ENCODE measurements at places on chromosomes 6 and 20.

DNA sequence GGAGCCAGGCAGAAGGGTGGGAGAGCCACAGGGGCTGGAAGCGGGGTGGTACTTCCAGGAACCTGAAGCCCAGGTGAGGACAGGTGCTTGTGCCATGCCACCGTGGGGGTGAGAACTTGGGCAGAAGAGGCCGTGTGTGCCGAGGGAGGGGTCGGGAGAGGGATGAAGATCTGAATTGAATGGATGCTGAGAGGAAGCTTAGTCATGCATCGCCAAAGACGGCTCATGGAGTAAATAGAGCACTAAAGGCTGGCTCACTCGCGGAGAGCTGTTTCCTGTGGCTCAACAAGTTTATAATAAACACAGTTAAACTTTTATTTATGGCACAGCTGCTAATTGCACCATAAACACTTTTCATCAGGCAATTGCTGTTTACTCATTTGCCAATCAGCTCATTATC is 21.7 kb upstream of the MYT1 start:
- DNase-seq, result no peak

DNA sequence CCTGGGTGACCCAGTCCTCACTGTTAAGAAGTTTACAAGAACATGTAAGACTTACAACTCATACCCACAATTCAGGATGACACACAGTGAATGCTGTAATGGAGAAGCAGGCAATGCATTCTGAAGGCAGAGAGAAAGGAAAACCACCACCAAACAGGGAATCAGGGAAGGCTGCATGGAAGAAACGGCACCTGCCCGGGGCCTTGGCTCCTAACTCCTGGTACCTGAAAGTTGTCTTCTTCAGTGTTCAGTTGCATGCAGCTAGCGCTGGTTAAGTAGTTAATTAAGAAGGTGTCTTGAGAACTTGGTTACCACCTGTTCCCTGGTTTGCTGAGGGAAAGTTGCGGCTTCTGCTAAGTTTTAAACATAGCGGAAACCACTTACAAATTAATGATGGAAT is 57.2 kb downstream of the GPR6 start:
- DNase-seq, result no peak

DNA sequence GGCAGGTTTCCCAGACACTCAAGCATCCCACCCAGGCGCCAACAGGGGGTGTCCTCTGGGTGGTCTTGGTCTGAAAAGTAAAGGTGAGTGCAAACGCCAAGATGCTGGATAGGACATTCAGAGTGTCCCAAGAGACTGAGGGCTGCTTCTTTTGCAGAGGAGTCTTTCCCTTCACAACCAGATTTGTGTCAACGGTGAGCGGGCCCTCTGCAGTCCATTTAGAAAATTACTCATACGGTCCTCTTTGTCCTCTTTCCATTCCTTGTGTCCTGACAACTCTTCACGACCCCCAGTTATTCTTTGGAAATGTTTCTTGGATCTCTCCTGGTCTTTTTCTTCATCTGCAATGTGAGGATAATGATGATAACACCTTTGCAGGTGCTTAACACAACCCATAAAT is 257.8 kb downstream of the CDC5L start:
- DNase-seq, result peak; percentile 9

DNA sequence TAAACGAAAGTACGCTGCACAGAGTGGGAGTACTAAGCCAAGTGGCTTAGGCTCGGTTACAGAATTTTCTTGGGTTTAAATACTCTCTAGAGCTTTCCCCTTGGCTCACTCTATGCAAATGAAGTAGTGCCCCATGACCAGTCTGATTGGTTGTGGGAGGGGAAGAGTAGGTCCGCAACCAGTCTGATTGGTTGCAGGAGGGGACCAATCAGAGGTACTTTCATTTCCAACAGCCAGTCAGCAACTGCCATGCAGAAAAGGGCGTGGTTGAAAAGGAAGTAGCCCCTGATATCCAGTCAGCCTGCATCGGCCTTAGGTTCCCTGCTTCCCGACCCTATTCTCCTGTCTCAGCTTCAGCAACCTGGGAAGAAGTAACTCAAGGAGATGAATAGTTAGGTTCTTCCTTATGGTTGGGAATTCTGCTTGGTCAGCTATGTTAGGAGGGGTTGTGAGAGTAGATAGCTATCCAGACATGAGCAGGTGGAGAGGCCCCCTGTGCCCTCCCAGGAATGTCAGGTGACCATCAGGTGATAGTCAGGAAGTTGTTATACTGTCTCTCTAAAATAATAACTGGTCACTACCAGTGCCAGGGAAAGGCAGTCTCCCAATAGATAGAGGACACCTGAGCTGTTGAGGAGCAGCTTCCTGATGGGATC is 57.4 kb downstream of the FARS2 start:
- no peak for DNase-seq

GRCh38 chr6:98832284-98833056 is 1.9 kb upstream of the POU3F2 start:
- peak; percentile 58 for DNase-seq

DNA sequence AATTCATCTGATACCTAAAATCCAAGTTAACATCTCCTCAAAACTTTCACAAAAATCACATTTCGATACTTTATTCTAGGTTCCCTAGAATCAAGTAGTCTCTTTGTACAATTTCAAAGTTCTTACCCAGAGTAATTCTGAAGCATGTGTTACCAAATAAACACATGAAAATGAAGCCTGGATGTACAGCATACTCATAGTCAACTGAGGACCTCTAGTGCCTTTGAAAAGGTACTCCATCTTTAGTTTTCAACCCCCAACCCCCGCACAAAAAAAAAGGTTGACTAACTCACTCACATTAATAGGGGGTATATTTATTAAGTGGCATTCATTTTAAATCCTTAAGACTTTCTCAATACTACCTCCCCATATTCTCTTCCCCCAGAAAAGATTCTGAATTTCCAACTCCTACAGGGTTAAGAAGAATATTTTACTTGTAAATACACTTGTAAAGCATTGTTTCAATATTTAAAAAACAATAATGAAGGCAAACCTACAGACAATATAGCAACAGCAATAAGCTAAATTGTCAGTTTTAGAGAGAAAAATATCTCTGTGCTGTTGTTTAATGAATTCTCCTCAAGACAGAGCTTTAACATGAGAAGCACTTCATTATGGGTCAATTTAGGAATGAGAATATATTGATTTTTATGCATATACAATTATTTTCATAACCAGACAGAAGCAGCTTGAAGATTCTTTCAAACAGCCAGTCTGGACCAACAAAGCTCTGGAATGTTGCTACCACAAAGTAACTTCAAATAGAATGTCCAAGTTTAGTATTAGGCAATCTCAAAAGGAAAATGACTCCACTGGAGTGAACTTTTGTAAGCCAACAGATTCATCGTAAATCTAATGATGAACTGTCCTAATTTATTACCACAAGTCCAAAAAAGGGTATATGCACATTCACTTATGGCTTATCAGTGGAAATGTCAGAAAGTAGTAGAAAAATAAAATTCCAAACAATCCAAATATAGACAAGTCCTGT is 3.3 kb downstream of the PLN start:
- DNase-seq, result peak; percentile 58

GRCh38 chr20:1891263-1892118 is 3.7 kb upstream of the SIRPA start:
- no peak for DNase-seq

GRCh38 chr20:63017826-63018411 is 11.2 kb upstream of the BHLHE23 start:
- DNase-seq, result no peak

GRCh38 chr6:70314296-70314695 is 11.4 kb upstream of the COL9A1 start:
- DNase-seq, result no peak

GRCh38 chr6:21438237-21438985 is 155.1 kb upstream of the SOX4 start:
- DNase-seq, result no peak

GRCh38 chr20:35635652-35636051 is 20.0 kb downstream of the SPAG4 start:
- DNase-seq, result no peak

- peak; percentile 77 for DNase-seq
These were observed 81.9 kb downstream of the ZMYND8 start for GRCh38 chr20:47274401-47275108.

DNA sequence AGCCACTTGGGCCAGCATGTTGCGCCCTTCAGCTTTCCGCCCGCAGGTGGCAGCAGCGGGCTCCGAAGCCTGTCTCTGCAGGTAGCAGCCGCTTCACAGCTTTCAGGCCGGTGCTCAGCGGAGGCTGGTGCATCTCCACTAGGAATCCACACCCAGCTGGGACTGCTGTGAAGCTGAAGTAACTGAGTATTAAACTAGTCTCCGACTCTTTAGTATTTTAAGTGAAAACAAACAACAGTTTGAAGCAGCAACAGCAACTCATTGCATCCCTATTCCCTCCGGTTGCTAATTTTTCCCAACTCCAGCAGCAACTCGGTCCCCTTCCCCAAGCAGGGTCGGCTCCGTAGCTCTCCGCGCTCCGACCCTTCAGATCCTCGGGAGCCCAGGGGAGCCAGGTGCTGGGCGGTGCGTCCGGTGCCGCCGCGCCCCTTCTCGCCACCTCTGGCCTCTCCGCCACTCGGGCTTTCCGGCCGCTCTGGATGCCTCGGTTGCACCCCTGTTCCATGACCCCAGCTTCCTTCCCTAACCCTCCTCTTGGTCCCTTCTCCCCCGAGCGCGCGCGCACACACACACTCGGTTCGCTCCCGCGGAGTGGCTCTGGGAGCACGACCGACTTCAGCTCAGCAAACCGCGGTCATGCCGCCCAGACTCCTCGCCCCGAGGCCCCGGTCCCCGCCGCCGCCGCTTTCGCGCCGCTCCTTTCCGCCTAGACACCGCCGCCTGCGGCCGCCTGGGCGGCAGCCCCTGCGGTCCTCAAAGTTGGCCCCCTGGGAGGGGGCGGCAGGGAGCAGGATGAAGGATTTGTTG is 765 bp upstream of the NKAIN2 start:
- peak; percentile 77 for DNase-seq

DNA sequence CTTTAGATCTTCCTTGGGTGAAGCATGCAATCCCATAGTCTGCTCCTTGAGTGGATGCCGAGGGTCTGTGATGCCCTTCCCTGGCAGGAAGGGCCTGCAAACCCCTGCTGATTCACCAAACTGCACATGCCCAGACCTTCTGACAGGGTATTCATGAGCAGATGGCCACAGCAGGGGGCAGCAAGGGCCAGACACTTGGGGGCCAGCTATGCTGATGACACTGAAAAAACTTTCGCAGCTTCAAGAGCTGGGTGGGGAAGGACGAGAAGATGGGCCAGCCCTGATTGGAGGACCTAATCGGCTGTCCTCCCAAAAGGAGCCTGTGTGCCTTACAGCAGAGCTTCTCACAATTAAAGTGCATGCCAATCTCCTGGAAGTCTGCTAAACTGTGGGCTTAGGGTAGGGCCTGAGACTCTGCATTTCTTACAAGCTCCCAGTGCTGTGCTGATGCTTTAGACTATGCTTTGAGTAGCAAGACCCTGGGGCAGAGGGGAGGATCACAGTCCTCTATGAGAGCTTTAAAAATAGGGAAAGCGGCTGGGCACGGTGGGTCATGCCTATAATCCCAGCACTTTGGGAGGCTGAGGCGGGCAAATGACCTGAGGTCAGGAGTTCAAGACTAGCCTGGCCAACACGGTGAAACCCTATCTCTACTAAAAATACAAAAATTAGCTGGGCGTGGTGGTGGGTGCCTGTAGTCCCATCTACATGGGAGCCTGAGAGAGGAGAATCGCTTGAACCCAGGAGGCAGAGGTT is 15.2 kb upstream of the GDAP1L1 start:
- peak; percentile 18 for DNase-seq

GRCh38 chr6:50180646-50181045 is 130.9 kb upstream of the DEFB112 start:
- DNase-seq, result no peak

DNA sequence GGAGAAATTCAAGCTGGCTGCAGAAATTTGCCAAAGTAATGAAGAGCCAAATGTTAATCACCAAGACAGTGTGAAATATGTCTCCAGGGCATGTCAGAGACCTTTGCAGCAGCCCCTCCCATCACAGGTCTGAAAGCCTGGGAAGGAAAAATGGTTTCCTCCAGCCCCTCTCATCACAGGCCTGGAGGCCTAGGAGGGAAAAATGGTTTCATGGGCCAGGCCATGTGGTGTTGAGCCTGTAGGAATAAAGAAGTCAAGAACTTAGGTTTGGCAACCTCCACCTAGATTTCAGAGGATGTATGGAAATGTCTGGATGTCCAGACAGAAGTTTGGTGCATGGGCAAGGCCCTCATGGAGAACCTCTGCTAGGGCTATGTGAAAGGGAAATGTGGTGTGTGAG is 185.0 kb downstream of the SLC35F1 start:
- no peak for DNase-seq

- no peak for DNase-seq
These were observed 8.7 kb downstream of the SGK1 start for GRCh38 chr6:134309227-134309626.

- DNase-seq, result no peak
These were observed 4.4 kb upstream of the ARFGAP1 start for GRCh38 chr20:63268256-63268655.

DNA sequence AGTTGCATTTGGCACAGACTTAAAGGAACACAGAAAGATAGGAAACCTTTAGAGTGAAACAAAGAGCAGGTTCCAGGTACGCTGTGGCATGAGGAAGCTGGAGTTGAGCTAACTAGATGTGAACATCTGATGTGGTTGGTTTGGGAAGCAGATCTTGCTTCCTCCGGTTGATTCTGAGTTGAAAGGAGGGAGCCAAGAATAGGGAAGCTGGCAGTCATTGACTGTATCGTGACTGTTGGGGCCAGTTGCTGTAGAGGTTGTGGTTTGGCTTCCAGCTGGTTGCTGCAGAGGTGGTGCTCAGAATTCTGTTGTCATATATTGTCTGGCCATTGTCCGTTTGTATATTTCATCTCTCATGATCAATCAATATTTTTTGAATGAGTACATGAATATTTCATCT is 325.9 kb downstream of the PLCB1 start:
- no peak for DNase-seq

DNA sequence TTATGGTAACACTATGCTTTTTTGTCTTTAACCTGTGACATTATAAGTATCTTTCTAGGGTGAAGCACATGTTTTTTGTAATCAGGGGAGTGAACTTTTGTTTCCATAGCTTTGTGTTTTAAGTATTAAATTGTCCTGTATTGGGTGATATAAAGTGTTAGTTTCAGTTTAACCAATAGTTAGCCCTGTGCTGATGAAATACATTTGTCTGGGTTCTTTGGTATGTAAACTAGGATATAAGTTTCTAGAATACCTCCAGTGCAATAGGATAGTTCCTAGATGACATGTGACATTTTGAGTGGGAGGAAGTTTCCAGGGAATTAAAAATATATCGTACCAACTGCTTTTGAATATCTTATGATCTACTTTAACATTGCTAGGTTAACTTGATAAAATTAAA is 611.0 kb upstream of the MARCKS start:
- DNase-seq, result no peak
